ENCODE measurements at places on chromosomes 1 and 21.

DNA sequence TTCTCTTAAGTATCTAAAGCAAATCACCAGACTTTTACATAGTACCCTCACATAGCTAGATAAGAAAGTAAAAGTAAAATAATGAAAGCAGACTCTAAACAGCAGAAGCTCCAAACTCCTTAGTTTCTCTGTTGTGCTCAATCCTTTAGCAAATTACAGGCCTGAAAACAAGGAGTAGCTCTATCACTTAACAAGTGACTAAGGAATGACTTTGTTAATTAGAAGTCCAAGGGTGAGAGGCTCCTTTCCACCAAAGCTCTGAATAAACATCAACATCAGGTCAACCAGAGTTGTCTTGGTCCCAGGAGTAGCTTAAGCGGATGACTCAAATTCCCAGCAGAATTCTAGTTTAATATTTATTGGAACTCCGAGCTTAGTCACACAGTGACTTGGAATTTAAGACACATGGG is 5.9 kb downstream of the NRIP1 start:
- no peak for DNase-seq

DNA sequence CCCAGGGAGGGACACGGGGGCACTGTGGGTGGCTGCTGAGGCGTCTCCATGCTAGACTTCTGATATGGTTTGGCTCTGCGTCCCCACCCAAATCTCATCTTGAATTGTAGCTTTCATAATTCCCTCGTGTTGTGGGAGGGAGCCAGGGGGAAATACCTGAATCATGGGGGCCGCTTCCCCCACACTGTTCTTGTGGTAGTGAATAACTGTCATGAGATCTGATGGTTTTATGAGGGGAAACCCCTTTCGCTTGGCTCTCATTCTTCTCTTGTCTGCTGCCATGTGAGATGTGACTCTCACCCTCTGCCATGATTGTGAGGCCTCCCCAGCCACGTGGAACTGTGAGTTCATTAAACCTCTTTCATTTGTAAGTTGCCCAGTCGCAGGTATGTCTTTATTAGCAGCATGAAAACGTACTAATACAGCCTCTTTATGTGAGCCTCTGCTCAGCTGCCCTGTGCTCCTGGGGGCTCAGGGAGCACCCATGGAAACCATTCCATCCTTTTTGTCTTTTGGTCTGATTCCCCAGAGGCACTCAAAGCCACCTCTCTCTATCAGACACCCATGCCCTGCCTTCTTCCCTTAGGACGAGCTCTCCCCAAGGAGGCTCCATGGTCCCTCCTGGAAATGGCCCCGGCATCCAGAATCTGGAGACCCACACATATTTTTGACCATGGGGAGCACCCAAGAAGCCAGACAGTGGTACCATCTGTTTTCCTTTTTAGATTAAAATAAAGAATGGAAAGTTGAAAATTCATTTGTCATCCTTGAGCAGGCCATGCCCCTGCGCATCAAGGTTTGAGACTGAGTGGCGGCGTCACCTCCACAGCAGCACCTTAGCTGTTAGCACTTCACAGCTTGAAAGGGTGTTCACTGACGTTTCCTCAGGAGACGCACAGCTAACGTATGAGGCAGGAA is 65.9 kb upstream of the FAM20B start:
- DNase-seq: no peak

DNA sequence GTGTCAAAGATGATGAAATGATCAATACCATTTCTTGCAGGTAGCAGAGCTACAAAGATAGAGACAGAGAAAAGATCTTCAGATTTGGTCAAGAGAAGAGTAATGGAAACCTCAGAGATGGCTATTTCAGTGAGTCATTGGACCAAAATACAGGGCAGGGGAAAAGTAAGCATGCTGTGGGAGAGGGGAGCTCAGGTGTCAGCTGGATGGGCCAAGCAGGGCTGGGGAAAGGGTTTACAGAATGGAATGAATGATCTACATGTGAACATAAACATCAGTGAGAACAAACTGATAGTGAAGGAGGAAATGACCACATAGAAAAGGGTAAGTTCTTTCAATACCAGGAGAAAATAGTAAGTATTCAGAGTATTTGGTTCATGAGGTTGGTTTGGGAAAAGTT is 61.4 kb upstream of the CNN3 start:
- DNase-seq: no peak

DNA sequence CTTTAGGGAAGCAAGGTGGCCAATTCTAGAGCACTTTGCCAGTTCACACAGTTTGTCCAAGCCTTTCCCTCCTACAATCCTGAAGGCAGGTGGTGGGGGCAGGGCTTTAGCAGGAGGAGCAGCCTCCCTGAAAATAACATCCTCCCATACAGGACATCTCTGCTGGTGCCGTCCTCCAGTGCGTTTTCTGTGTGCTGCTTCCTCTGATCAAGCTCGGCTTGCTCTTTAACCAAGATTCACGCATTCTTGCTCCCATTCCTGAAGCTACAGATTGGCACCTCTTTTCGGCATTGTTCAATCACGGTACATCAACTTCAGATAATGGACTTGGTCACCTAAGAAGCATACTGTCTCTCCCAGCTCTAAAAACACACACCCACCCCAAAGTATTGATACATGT is 7.5 kb upstream of the DPT start:
- DNase-seq: no peak

DNA sequence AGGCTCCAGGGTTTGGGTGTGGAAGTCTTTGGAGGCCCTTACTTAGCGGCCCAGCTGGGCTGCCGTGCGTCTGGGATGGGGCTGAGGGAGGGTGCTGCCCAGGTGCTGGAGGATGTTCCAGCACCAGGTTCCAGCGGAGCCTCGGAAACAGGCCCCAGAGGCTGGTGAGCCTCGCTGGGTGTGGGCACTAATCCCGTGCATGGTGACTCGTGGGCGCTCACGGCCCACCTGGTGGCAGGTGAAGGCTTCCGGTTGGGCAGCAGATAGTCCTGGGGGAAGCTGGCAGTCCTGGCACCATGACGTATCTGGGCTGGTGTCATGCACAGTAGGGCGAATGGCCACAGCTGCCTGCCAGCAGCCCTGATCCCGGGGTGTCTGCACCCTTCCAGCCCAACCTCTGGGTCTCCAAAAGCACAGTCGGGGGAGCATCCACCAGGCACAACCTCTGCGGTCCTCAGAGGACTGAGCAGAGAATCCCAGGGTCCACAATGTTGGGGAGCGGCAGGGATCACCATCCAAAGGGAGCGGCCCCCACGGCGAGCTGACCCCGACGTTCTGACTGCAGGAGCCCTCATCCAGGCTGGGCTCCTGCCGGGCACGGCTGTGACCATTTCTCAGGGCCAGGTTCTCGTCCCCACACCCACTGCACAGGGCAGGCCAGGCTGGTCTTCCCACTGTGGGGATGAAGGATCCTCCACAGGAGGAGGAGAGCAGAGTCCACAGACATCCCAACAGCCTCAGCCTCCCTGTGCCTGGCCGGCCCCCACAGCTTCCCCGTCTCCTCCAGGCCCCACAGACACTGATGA is 25.3 kb downstream of the FTCD start:
- DNase-seq: no peak

- DNase-seq: no peak
Observed at GRCh38 chr1:225908013-225908640, 15.9 kb downstream of the PYCR2 start.

DNA sequence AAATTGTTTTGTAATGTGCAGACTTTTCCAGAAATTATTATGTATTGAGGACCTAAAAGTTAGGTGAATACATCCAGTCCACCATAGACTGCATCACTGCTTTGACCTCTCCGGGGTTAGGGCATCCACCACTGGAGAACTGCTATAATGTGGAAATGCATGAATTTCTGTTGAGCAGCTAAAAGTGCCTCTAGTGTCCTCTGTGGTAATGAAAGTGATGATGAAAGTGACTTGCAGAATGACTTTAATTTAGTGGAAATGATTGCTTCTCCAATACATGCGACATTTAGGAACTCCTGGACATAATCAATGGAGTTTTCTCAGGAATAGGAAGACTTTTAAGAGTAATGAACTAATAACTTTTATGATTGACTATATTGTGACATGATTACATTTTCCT is 170.8 kb downstream of the LBR start:
- no peak for DNase-seq

DNA sequence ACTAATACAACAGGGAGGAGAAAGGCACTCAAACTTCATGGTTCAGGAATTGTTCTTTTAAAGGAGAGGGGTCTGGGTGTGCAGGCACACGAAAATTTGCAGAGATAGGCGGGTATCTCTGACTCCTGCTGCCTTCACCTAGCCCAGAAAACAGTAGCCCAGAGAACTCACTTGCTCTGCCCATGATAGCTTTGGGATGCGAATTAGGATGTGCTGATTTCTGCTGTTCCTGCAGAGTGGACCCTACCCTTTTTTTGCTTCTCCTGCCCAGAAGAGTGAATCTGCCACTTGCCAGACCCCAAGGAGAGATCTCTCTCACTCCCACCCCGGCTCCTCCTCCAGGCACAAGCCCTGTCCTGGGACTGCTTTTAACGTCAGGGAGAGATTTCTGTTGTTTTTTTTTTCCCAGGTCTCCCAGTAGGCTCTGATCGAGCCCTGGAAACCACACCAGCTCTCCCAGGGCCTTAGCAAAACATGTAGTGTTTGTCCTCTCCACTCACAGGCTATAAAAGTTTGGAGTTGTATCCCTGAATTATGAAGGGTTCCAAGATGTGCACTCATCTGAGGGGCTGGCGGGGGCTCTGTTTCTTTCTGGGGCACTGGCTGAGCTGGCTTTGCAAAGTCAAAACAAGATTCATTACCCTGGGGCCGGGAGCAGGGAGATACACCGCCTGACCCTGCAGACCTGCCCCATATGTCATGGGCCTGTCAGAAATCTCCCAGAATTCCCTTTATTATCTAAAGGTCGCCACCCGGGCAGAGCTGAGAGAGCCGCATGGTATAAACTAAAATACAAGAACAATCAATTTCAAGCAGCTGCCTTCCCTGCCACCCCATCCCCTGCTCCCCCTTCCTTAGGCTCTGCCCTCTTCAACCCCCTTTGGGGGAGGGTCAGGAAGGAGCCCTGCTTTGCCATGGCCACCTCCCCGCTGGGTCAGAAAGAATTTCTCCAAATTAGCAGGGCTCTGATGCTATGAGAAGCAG is 17.9 kb downstream of the PLXNA2 start:
- no peak for DNase-seq

- DNase-seq: no peak
Observed at GRCh38 chr1:235246022-235246948, 81.7 kb downstream of the ARID4B start.

DNA sequence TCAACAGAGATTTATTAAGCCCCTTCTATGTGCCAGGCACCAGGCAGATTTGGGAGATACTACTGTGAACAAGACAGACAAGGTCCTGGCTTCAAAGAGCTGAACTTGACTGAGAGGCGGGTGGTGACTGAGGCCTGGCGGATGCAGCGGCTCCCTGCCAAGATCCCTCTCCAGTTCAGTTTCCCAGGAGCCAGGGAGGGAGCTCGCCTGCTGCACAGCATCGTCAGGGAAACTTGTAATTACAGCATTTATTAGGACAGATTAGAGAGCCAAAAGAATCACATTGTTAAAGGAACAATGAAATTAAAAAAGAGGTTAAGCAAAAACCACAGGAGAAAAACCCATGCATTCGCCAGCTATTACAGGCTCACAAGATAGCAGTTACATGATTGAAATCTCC is 55.3 kb downstream of the ETS2 start:
- DNase-seq: no peak

GRCh38 chr1:187985145-187985896 is 1156.6 kb downstream of the PLA2G4A start:
- no peak for DNase-seq

DNA sequence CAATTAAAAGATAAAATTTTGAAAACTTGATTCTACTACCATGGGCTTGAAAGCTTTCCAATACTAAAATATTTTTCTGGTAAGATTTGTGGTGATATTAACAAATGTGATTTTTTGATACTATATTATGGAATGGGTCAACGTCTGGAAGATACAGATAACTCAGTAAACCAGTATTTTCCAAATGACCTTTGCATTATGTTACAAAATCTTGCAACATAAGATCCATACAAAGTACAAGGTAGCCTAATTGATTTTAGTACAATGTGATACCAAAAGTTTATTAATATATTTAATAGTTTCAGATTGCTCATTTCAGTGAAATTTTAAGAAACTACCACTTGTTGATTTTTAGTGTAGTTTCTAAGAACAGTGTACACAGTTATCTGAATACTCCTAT is 236.2 kb downstream of the KIF26B start:
- DNase-seq: no peak

GRCh38 chr1:46263146-46263545 is 15.6 kb downstream of the RAD54L start:
- DNase-seq: no peak

DNA sequence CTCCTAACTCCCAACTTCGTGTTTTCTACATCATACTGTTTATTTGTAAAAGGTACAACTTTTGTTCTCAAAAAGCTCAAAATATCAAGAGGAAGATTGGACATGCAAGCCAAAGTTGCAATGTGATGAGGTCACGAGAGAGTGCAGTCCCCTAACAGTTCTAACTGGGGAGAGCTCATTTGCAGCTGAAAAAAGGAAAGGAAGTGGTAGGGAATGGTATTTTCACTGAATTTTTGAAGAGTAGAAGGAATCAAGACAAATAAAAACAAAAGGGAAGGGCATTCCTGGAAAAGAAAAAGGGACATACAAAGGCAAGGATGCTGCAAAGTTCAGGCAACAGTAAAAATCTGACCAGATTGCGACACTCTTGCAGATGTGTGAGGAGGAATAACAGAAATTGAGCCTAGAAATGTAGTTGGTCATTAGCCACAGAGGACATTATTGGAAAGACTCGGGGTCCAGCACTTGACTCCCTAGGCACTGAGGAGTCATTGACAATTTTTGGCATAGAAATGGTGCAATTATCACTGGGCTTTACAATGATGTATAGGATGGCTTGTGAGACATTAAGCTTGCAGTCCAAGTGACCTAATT is 67.9 kb downstream of the TBX15 start:
- DNase-seq: no peak

Data from T follicular helper cell (primary cell).